Neural progenitor cell (in vitro differentiated cells): ENCODE measurements at places on chromosomes 12 and 14.

- H3K4me3 ChIP-seq: no peak overlapping the region
- H3K27me3 ChIP-seq: no peaks in the 10 kb centered on the region
- no peaks in the 10 kb centered on the region for H3K36me3 ChIP-seq
- H3K27ac ChIP-seq: no peak overlapping the region
- no peak for DNase-seq
Measured at GRCh38 chr14:92970271-92970670, 47.3 kb downstream of the CHGA start.

DNA sequence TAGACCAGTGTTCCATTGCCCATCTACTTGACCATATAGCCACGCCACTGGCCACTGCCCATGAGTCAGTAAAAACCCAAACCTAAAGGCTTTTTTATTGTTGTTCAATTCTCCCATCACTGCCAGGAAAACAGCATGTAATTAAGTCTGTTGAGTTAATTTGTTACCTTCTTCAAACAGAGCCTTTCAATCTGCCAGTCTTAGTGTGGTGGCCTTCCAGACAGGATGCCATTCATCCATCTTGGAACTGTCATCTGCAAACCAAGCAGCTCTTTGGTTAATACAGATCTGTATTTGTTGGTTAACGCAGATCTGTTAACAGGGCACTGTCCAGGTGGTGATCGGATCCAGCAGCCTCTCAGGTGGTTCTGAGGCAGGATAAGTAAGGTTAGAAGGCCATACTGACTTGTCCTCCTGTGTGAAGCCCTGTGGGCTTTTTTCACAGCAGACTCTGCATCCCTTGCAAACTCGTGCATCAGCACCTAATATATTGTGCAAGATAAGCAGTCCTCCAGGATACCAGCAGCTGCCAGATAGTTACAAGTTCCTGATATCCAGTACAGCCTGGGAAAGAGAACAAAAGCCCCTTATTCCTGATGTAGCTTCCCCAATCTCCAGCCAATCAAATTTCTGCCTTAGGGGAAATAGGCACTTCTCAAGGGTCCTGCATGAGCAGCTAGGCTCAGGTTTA is 59.1 kb upstream of the DHRS4 start:
- H3K36me3 ChIP-seq: no peaks in the 10 kb centered on the region
- DNase-seq: no peak
- no peak overlapping the region for H3K27ac ChIP-seq
- no peak overlapping the region for H3K4me3 ChIP-seq
- no peaks in the 10 kb centered on the region for H3K4me1 ChIP-seq

GRCh38 chr14:61403411-61403810 is 82.0 kb downstream of the PRKCH start:
- no peak overlapping the region for H3K27ac ChIP-seq
- H3K36me3 ChIP-seq: no peaks in the 10 kb centered on the region
- no peak for DNase-seq
- no peak overlapping the region for H3K4me3 ChIP-seq

DNA sequence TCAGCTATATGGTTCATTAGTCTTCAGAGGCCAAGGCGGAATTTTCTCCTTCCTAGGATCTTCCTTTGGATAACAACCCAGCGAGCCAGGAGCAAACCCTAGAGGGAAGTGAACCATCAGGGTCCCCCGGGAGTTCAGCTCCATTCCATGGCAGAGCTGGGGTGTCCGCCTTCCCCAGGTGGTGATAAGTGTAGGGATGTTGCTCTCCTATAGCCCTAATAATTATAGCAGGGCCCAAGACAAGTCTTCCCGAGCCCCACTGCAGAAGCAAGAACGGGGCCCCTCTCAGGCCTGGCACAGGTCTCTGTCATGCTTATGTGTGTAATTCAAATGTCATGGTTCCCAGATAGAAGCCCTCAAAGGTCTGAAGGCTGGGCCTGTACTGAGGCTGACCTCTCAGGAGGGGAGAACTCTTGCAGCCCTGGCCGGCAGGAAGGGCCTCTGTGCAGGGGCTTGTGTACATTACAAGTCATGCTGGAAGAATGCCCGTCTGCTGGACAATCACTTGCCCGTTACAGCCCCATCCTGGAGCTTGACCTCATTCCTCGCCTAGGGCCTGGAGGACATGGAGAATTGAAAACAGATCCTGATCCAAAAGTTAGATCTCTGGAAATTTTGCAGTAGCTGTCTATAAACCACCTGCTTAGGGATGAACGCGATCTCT is 17.3 kb downstream of the LRTM2 start:
- peaks cover 6% of the 10 kb centered on the region for H3K4me1 ChIP-seq
- H3K4me3 ChIP-seq: no peak overlapping the region
- H3K27ac ChIP-seq: no peak overlapping the region
- no peaks in the 10 kb centered on the region for H3K36me3 ChIP-seq
- no peak for DNase-seq

- no peak overlapping the region for H3K4me3 ChIP-seq
- DNase-seq: no peak
- H3K27ac ChIP-seq: no peak overlapping the region
- H3K27me3 ChIP-seq: no peaks in the 10 kb centered on the region
Measured at GRCh38 chr12:50249464-50250182, 33.7 kb downstream of the LIMA1 start.

DNA sequence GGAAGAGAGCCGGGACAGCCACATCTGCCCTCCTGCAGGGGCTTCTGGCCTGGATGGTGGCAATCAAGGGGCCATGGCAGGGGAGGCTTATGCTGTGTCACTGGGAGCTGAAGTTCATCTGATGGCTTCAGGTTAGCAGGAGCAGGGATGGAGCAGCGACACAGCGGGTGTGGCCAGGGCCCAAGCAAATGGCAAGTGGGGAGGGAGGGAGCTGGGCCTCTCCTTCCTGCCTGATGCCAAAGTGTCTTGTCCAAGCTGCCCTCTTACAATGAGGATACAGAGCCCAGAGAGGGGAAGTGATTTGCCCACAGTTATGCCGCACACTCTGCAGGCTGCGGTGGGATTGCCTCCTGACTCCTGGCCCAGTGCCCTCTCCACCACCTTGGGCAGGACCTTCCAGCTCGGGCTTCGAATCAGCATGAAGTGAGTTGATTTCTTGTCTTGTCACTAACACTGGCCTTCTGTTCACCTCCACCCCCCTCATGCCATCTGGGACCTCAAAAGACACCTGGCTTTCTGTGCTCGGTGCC is 51.3 kb downstream of the IQSEC3 start:
- H3K4me1 ChIP-seq: no peaks in the 10 kb centered on the region
- no peak for DNase-seq
- no peaks in the 10 kb centered on the region for H3K27me3 ChIP-seq

DNA sequence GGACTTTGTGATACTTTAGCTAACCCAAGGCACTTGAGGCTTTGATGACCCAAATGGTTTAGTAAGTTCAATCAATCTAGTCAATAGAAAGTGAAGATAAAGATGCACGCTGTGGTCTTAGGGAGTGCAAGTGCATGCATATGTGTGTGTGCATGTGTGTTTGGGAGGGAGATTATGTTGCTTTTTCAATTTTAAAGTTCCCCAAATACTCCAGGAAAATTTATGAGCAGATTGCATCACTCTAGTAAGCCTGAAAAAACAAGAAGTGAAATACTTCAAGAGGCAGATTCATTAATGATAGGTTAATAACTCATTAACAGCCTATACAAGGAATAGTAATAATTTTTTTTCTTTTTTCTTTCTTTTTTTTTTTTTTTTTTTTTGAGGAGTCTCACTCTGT is 12.4 kb upstream of the SIX1 start:
- H3K36me3 ChIP-seq: no peaks in the 10 kb centered on the region
- peaks cover 16% of the 10 kb centered on the region for H3K4me1 ChIP-seq
- H3K4me3 ChIP-seq: no peak overlapping the region

GRCh38 chr14:77197988-77198387 is 16.4 kb downstream of the TMEM63C start:
- no peaks in the 10 kb centered on the region for H3K27me3 ChIP-seq
- no peak for DNase-seq
- H3K4me3 ChIP-seq: no peak overlapping the region
- no peaks in the 10 kb centered on the region for H3K36me3 ChIP-seq

DNA sequence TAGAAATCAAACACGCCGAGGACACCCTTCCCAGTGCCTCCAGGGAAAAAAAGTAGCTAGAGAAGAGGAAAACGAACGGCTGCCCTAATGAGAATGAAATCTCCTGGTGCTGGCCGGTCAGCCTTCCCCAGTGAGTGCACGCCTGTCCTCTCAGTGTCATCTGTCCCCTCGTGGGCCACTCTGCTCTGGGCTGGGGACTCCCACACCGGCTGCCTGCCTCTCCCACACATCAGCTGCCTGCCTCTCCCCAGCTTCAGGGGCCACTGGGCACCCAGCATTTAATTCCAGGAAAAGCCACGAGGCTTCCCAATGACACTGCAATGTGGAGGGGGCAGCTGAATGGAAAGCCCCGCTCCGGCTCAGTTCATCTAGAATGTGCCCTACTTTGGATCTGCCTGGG is 59.0 kb downstream of the CCDC85C start:
- H3K4me3 ChIP-seq: no peak overlapping the region
- H3K27me3 ChIP-seq: no peaks in the 10 kb centered on the region
- no peak for DNase-seq
- H3K27ac ChIP-seq: peak overlapping the region; percentile 4
- no peaks in the 10 kb centered on the region for H3K36me3 ChIP-seq
- peaks cover 84% of the 10 kb centered on the region for H3K4me1 ChIP-seq

- no peaks in the 10 kb centered on the region for H3K4me1 ChIP-seq
- H3K27me3 ChIP-seq: peaks cover 6% of the 10 kb centered on the region
- H3K4me3 ChIP-seq: no peak overlapping the region
- H3K36me3 ChIP-seq: no peaks in the 10 kb centered on the region
- DNase-seq: no peak
- H3K27ac ChIP-seq: no peak overlapping the region
Measured at GRCh38 chr12:108955225-108955835, 65.5 kb downstream of the SVOP start.

DNA sequence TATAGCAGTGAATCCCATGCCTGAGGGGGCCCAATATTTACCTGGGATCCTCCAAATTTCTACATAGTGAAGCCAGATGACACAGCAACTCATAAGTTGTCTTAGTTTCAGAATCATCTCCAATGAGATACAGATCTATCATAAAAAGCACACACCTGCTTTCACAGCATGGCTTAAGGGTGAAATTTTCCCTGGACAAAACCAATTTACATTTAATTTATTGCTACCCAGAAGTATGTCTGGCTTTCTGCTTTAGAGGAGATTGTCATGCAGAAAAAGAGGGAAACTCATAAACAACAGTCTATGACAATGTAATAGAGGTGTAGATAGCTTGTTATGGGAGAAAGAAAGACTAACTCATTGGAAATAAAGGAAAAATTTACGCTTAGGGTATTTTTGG is 113.0 kb downstream of the MGAT4C start:
- no peak for DNase-seq
- no peaks in the 10 kb centered on the region for H3K36me3 ChIP-seq
- H3K27me3 ChIP-seq: no peaks in the 10 kb centered on the region
- H3K4me1 ChIP-seq: no peaks in the 10 kb centered on the region
- no peak overlapping the region for H3K4me3 ChIP-seq

GRCh38 chr12:1593174-1594005 is 991 bp downstream of the FBXL14 start:
- peaks cover 17% of the 10 kb centered on the region for H3K27me3 ChIP-seq
- peak overlapping the region; percentile 2 for H3K27ac ChIP-seq
- peaks cover 35% of the 10 kb centered on the region for H3K4me1 ChIP-seq
- DNase-seq: peak; percentile 61

- no peaks in the 10 kb centered on the region for H3K36me3 ChIP-seq
- no peaks in the 10 kb centered on the region for H3K27me3 ChIP-seq
- DNase-seq: no peak
- no peaks in the 10 kb centered on the region for H3K4me1 ChIP-seq
- no peak overlapping the region for H3K27ac ChIP-seq
- H3K4me3 ChIP-seq: no peak overlapping the region
Measured at GRCh38 chr12:75120311-75120711, 89.3 kb downstream of the KCNC2 start.

- no peaks in the 10 kb centered on the region for H3K4me1 ChIP-seq
- no peaks in the 10 kb centered on the region for H3K36me3 ChIP-seq
- no peak for DNase-seq
- no peaks in the 10 kb centered on the region for H3K27me3 ChIP-seq
Measured at GRCh38 chr14:34137001-34137745, 186.3 kb upstream of the EGLN3 start.

DNA sequence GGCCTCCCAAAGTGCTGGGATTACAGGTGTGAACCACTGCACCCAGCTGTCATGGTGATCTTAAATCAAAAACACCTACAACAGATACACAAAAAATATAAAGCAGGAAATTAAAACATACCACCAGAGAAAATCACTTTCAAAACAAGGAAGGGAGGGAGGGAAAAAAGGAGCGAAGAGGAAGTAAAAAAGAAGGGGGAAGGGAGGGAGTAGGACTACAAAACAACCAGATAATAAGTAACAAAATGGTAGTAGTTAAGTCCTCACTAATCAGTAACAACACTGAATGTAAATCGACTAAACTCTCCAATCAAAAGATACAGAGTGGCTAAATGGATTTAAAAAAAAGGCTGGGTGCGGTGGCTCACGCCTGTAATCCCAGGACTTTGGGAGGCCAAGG is 89.0 kb downstream of the SH2B3 start:
- H3K27ac ChIP-seq: no peak overlapping the region
- no peaks in the 10 kb centered on the region for H3K27me3 ChIP-seq
- no peak for DNase-seq
- H3K36me3 ChIP-seq: peaks cover 13% of the 10 kb centered on the region
- no peaks in the 10 kb centered on the region for H3K4me1 ChIP-seq
- H3K4me3 ChIP-seq: no peak overlapping the region

GRCh38 chr12:55619354-55620138 is 17.1 kb upstream of the OR10P1 start:
- H3K4me1 ChIP-seq: no peaks in the 10 kb centered on the region
- H3K27ac ChIP-seq: no peak overlapping the region
- H3K4me3 ChIP-seq: no peak overlapping the region
- DNase-seq: peak; percentile 91

DNA sequence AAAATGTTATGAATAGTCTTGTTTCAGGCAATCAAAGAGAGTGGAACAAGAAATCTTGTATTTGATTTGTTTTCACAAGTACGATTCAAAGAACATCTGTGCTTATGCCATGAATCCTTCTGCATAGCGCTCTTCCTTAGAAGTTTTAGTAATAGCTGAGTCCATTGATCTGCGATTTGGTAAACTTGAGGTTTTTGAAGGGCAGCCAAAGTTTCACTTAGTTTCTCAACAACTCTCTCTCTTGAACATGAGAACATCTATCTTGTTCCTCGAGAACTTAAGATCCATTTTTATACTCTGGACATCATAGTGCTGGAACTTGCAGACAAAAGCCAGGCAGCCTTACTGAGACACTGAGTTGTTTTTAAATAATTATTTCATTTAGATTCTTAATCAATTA is 96.2 kb upstream of the USP15 start:
- DNase-seq: no peak
- no peaks in the 10 kb centered on the region for H3K27me3 ChIP-seq
- no peaks in the 10 kb centered on the region for H3K36me3 ChIP-seq
- no peaks in the 10 kb centered on the region for H3K4me1 ChIP-seq
- no peak overlapping the region for H3K4me3 ChIP-seq
- no peak overlapping the region for H3K27ac ChIP-seq
